A549 treated with RU486 at 1 μM for 4 hours (cell line): ENCODE measurements at places on chromosomes 7 and 10. TPM values are rescaled to one million over a fixed set of nuclear protein-coding genes. Genes with fewer than 3 reads are reported as not detected.

Gene PLXDC2
- total RNA-seq, result 0.02 to 0.05 TPM (median 0.03 TPM) in 3 of 5 replicates, not detected in the others

Gene FAM13C
- 0.15 to 0.27 TPM in 2 of 5 replicates, not detected in the others for total RNA-seq

Gene HTRA1
- total RNA-seq, result 54.2 to 69.3 TPM (median 58.8 TPM) in 5 replicates

Gene GALNT17
- not detected in 5 replicates for total RNA-seq

Gene FZD1
- 1.6 to 2.8 TPM (median 2.7 TPM) in 5 replicates for total RNA-seq

Gene FAM221A
- 0.21 to 0.42 TPM (median 0.25 TPM) in 5 replicates for total RNA-seq

Gene KDM7A
- total RNA-seq, result 2.0 to 2.9 TPM (median 2.7 TPM) in 5 replicates

Gene HIF1AN
- total RNA-seq, result 13.7 to 19.5 TPM (median 18.2 TPM) in 5 replicates

Gene ODAD2
- total RNA-seq, result 0.07 TPM in 1 of 5 replicates, not detected in the others

Gene CLRN3
- total RNA-seq, result 0.23 TPM in 1 of 5 replicates, not detected in the others

Gene SPDYE2B
- not detected in 5 replicates for total RNA-seq

Gene MYOZ1
- total RNA-seq, result not detected in 5 replicates

Gene MYO1G
- 0.07 to 0.20 TPM (median 0.13 TPM) in 5 replicates for total RNA-seq

Gene PCLO
- 0.82 to 1.5 TPM (median 1.2 TPM) in 5 replicates for total RNA-seq

Gene MSMB
- total RNA-seq, result not detected in 5 replicates

Gene CTAGE8
- total RNA-seq, result 0.12 TPM in 1 of 5 replicates, not detected in the others

Gene INMT
- total RNA-seq, result not detected in 5 replicates

Gene TFPI2
- 253 to 321 TPM (median 285 TPM) in 5 replicates for total RNA-seq

Gene HIPK2
- 13.1 to 23.3 TPM (median 23.2 TPM) in 5 replicates for total RNA-seq

Gene RGR
- total RNA-seq, result not detected in 5 replicates

Gene COL17A1
- 2.0 to 2.8 TPM (median 2.3 TPM) in 5 replicates for total RNA-seq

Gene CCL24
- 0.53 TPM in 1 of 5 replicates, not detected in the others for total RNA-seq
